ENCODE measurements at places on chromosomes 16 and 17.

DNA sequence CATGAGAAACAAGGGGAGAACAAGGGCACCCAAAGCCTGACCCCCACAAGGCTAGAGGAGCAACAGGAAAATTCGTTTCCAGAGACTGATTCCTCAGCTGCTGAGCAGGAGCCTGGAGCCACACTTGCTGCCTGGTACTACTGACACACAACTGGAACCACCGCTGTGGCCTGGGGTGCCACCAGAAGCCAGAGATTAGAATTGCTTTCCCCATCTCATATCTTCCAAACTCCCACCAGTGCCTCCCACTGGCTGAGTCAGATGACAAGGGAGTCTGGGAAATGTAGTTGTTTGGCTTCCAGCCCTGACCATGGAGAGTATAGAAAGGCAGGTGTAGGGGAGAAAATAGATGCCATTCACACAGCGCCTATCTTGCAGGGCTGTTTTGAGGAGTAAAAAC, 4.1 kb upstream of the TMEM11 start:
- DNase-seq = no peak

- no peak for DNase-seq
Observed at GRCh38 chr17:11643851-11644250, 45.6 kb downstream of the DNAH9 start.

- no peak for DNase-seq
Observed at GRCh38 chr17:56441308-56441707, 152.2 kb upstream of the NOG start.

GRCh38 chr16:4918781-4919251, 18.1 kb downstream of the PPL start:
- DNase-seq = no peak

GRCh38 chr16:87236516-87237115, 80.6 kb downstream of the C16orf95 start:
- no peak for DNase-seq

- DNase-seq = no peak
Observed at GRCh38 chr17:14320734-14321475, 20.0 kb downstream of the HS3ST3B1 start.
